ENCODE measurements at places on chromosomes 3 and 15.

- DNase-seq = no peak
These were observed 375.3 kb downstream of the LPP start for GRCh38 chr3:188529228-188529627.

DNA sequence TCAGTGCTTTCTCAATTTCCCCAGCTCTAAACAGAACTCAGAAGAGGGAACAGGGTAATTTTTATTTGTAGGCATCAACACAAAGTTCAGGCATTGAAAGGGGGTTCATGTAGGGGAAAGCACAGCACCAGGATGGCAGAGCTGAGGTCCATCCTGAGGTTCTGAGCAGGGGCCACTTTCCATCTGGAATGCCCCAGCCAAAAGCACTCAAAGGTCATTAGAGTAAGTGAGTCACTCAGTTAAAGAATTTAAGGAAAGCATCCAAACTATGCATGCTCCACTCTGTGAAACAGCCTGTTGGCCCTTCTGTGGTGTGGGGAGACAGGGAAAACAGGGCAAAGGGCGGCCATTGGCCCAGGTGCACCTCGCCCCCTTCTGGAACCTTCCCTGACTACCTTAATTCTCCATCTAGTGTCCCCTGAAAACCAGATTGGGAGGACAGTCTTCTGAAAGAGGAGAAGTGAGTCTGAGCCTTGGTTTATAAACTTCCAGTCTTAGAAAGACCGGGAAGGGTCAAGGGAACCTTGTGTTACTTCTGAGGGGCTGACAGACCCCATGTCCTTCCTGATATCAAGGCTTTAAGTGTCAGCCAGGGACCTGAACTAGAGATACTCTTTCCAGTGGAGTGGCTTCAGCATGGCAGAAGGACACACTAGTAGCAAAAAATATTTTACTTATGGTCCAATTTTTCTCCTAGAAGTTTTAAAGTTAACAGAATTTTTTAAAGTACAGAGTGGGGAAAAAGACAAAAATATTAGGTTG is 133.3 kb downstream of the MYLK start:
- DNase-seq = no peak

DNA sequence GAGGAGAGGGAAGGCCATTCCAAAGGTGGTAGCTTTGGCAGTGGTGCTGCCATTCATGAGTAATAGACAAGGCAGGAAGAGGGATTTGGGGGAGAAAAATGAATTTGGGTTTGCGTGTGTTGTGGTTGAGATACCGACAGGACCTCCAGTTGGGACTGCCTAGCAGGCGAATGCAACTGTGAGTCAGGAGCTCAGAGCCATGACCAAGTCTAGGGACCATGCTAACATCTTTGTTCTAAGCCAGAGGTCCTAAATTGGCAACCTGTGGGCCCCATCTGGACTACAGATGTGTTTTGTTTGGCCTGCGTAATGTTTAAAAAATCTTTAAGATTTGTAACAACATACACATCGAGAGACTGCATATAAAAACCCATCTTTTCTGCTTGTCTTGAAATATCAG is 61.6 kb downstream of the SAMMSON start:
- no peak for DNase-seq

- DNase-seq = no peak
These were observed 372.0 kb downstream of the NEK10 start for GRCh38 chr3:26997226-26997625.

DNA sequence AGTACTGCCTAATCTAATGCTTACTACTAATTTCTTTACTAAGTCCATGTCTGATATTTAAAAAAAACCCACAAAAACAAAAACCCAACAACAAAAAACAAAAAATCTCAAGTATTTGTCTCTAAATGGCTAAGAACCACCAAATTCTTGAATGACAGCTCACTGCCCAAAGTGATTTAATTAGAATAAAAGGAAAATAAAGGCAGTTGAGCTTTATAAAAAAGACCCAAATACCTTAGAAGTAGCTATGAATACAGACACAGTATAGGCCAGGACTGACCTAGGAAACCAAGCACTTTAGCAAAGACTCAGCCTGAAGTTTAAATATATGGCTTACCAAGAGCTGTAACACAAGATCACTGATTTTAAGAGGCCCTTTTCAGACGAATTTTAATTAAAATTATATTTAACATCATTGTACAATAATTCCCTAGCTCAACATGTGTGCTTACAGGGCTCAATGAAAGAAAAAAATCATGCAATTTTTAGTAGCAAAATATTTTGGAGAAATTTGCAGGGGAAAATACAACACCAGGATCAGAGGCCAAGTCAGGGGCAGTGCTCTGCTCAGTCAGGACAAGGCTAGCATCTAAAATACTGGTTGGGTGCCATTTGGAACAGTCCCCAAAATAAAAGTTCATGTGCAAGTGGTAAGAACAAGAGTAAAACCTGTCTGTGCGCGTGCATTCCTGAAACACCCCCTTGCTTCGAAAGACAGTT is 24.8 kb downstream of the UQCC5 start:
- no peak for DNase-seq

DNA sequence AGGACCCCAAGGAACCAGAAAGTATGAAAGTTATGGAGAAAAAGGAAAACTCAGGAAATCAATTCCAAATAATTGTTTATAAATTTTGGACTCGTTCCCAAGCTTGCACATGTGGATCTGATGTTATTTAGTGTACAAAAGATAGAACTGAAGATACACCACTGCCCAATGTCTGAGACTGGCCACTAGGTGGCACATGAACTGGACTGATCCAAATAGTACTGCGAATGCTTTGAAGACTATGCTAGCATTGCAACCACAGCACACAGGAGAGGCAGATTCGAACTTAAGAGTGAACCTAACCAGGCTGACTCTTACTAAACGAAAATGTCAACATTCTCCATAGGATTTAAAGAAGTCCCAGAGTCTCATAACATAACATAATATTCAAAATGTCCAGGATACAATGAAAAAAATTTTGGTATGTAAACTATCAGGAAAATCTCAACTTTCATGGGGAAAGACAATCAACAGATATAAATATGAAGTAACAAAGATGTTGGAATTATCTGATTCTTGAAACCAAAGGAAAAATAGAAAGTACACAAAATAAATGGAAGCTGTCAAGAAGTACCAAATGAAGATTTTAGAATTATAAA is 596.7 kb downstream of the FGF12 start:
- DNase-seq = peak; percentile 28

DNA sequence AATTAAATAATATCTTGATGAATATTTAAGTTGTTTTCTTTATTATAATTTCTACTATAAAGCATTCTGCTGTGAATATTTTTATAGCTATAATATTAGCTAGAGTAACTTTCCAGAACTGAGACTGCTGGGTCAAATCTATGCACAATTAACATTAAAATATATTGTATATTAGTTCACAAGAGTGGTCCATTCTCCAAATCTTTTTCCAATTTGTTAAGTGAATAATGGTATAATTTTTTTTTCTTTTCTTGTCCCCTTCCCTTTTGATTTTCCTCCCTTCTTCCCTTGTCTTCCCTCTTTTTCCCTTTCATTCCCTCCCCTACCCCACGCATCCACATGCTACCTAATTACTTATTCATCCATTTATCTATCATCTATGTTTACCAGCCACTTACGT is 977.5 kb downstream of the TUSC7 start:
- DNase-seq = no peak

DNA sequence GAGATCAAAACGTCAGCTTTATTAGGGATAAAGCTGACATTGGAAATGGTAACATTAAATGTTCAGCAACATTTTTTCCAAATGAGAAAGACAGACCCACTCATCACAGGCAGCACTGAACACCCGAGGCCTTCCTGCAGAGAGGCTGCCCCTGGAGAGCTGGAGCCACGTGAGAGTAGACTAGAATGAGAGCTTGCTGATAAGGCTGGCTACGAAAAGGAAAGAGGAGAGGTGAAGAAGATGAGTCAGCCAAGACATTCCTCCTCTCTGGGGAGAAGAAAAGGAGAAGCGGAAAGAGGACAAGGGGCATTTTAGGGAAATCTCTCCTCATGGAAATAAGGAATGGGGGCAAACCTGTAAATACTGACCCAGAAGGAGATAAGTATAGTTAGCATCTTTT is 7.3 kb downstream of the CYP19A1 start:
- no peak for DNase-seq

DNA sequence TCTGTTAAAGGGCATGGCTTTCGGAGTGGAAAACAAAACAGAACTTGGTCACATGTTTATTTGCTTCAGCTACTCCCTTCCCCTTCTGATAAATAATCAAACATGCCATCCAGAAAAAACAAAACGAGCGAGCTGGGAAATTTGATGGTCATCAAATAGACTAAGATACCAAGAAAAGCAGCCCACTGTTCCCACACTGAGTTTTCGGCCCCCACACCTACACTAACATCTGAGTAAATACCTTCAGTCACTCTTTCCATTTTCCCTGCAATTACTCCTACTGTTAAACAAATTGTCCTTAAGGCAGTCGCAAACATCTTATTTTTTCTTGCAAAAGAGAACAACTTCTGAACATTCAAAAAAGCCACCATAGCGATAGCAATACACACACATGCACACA is 454.6 kb downstream of the FOXP1 start:
- no peak for DNase-seq

- no peak for DNase-seq
These were observed 660 bp downstream of the NECTIN3 start for GRCh38 chr3:111072031-111072921.

- DNase-seq = no peak
These were observed 26.7 kb downstream of the PIK3CA start for GRCh38 chr3:179174898-179175297.

- DNase-seq = no peak
These were observed 48.2 kb upstream of the CSPG4 start for GRCh38 chr15:75760704-75761435.

GRCh38 chr3:120353463-120353862 is 4.3 kb upstream of the LRRC58 start:
- no peak for DNase-seq

DNA sequence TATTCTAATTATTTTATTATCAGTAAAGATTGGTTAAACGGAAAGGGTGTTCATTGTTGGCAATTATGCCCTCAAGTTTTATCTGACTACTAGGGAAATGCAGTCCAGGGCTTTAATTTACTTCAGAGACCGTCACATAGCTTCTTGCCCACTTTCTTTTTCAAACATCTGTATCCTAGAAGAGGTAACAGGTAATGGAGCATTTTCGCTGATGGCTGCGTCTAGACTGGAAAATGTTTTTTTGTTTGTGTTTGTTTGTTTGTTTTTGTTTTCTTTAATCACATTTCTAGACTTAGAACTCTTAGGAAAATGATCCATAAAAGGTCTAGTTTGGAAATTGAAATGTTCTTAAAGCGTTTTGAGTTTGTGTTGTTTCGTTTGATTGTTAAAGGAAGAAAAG is 71.4 kb downstream of the ANXA2 start:
- no peak for DNase-seq

DNA sequence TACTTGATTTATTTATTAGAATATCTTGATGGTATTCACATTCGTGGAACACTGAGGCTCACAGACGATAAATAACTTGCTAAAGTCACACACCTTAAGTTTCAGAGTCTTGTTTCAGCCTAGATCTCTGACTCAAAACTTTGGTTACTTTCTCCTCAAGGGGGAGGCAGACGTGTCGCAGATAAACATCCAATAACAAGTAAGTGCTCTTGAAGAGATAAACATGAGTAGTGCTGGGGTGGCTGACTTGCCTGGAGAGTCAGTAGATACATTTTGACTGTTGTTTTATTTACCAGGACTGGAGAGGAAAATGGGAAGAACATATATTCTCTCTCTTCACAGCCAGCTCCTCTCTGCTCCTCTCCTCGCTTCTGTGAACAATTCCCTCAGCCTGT is 31.3 kb downstream of the FBXO45 start:
- no peak for DNase-seq

- no peak for DNase-seq
These were observed 642.8 kb upstream of the NR2F2 start for GRCh38 chr15:95687686-95688085.

DNA sequence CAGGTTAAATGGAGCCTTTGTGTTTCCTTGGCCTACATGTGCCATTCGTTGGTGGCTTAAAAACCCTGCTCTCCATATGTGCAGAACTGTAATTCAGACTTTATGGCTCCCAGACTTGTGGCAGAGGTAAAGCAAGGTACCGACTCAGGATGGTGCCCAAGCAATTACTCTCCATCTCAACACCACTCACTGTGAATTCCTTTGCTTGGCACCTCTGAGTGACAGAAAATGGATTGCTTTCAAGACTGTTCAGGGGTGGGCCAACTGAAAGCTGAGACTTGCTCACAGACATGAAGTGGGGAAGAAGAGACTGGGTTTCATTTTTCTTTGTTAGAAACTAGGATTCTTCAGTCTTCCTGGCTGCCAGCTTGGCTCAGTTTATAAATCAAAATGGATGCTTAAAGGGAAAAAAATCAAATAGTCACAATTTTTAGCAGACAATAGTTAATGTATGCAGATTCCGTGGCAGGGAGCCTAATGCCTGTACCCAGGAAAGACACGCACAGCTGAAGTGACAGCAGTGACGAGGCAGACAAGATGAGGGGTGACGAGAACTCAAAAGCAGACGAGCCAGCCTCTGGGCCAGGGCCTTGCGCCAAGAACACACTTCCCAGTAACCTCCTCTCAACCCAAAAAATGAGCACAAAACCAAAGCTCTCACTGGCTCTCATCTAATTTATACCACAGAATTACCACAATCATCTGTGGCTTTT is 207.9 kb upstream of the SLC2A2 start:
- no peak for DNase-seq

DNA sequence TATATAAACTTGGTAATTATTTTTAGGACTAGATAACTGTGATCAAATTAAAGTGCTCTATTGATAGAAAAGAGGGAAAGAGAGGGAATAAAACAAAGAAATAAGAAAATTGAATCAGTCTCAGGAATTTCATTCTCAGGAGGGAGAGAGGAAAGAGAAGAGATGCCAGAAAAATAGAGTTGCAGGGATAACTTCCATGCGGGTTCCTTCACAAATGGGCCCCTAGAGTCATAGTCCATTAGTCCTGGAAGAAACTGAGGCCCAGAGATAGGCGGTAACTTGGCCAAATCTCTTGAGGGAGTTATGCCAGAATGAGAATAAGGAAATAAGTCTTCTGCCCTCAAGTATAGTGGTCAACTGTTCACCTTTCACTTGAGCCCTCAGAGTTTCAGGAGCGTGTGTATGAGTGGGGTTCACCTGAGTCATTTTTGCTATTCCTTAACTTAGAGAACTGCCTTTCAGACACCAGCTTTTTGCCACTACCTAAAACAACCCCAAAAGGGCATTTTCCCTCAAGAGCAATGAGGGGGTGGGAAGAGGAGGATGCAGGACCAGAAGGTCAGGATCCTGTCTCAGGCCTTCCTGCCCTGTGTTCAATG is 192.6 kb downstream of the MEX3B start:
- DNase-seq = no peak

DNA sequence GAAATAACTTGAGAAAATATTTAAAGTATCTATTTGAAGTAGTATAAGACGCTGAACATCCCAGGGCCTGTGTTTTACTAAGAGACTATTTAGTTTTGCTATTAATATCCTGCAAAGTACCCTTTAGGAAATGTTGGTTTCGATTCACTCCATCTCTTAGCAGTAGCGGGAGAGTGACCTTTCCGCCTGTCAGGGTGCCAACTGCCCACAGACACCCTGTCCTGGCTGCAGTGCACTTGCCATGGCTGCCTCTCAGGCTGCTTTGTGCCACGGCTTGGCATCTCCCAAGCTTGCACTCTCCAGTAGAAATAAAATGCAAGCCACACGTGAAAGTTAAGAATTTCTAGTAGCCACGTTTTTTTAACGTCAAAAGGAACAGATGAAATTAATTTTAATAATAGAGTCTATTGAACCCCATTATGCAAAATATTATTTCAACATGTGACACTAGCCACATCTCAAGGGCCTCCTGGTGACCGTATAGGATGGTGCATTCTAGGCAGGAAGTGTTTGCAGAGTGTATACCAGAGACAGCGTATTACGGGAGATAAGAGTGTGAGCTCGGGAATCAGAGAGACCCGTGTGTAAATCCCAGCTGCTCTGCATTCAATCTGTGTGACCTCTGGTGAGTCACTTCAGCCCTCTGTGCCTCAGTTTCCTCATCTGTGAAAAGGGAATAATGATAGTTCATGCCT is 19.8 kb downstream of the ADAMTS9 start:
- no peak for DNase-seq

Measured in activated CD4-positive, alpha-beta T cell treated with anti-CD3 and anti-CD28 coated beads, Interleukin-2, amount 50 U/mL, for 16 hours (primary cell).